ENCODE measurements at places on chromosomes 3 and 15.

DNA sequence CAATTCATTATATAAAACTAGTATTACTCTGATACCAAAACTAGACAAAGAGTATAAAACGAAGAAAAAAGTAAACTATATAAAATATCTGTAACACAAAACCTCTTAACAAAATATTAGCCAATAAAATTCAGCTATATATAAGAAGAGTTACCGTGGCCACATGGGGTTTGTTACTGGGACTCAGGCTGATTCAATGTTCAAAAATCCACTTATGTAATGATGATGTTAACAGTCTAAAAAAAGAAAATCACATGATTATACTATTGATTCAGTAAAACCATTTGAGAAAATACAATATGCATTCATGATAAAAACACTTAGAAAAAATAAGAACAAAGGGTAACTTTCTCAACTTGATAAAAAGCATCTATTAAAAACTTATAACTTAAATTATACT is 18.3 kb downstream of the P2RY1 start:
- no peak for DNase-seq

DNA sequence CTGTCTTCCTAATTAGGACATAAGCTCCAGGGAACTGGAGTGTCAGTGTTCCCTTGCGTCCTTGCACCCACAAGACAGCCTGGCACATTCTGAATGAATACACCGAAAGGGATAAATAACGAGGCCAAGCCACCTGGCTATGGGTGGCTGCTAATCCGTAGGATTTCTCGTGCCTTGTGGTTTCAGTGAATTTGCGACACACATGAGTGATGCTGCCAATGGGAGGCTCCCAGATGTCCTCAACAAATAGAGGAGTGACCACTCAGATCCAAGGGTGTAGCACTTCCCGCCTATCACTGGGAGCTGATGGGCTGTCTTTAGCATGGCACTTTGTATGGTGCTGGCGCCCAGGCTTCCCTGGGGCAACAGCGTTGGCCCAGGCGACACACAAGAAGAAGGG is 43.4 kb downstream of the APBA2 start:
- no peak for DNase-seq

DNA sequence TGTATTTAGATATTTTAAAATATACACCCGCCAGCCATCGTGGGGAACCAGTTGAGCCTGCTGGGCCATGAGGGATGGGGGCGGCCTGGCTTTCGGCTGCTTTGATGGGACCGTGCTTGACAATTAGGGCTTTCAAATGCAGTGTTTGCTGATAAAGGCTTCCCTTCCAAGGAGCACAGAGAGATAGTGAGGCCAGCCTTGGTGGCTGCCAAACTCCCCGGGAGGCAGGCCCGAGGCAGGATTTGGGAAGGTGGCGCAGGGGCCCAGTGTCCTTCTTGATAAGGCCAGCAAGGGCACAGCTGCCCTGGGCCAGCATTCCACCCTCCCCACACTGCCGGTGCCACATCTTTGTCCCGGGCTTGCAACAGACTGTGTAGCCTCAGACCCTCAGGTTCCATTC is 75.6 kb downstream of the LINGO1 start:
- no peak for DNase-seq

GRCh38 chr3:55616803-55617202 is 129.7 kb upstream of the WNT5A start:
- no peak for DNase-seq

DNA sequence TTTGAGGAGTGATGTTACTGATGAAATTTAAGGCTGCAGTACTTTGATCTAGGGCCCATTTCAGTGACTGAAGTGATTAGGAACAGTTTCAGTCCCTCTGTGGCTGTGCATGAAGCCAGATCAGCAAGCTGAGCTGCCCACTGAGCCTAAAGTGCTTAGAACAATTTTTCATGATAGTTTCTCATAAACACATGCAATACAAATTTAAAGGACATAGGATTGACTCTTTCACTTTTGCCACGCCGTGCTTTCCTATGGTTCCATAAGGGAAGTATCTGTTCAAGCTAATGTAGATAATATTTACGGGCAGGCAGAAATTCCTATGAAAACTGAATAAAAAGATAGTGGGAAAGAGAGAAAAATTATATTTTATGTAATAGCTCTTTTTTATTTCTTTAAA is 10.6 kb downstream of the ANKUB1 start:
- DNase-seq = no peak

GRCh38 chr3:129936757-129937156 is 37.8 kb upstream of the TRH start:
- no peak for DNase-seq

DNA sequence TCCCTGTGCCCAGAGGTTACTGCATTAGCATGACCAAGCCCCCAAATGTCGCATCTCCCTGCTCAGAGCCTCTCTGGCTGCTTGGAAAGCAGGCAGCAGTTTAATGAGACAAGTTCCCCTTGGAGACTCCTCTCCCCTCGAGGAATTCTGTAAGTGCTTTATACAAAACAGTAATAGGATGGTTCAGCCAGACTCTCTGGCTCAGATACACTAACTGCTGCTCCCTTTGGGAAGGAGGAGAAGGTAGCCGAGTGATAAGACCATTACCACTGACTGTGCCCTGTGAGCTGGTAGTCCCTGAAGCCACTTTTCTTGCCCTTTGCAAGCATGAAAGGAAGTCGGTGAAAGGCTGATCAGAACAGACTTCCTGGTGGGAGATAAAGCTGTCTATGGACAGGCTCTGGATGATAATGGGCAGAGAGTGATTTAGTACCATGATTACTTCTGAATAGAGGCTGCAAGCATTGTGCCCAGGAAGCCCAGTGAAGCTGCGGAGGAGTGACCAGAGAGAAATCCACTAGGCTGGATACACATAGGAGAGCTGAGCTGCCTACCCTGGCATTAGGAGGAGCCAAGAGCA is 100.8 kb downstream of the SEMA6D start:
- DNase-seq = no peak

GRCh38 chr3:161498259-161498921 is 1.8 kb downstream of the OTOL1 start:
- DNase-seq = no peak

- no peak for DNase-seq
Observed at GRCh38 chr15:49041426-49041825, 4.8 kb downstream of the SECISBP2L start.

- no peak for DNase-seq
Observed at GRCh38 chr15:73748730-73749129, 4.4 kb downstream of the INSYN1 start.

All from left lobe of liver (tissue), 2 donors.